Stimulated activated naive CD8-positive, alpha-beta T cell treated with anti-CD3 and anti-CD28 coated beads, Interleukin-15, Interleukin-2, amounts not matched to agents 100 U/mL and 50 U/mL, for 24 hours (primary cell): ENCODE measurements at places on chromosomes 5 and 9.

GRCh38 chr5:19855031-19855430 is 133.0 kb downstream of the CDH18 start:
- no peak for DNase-seq

DNA sequence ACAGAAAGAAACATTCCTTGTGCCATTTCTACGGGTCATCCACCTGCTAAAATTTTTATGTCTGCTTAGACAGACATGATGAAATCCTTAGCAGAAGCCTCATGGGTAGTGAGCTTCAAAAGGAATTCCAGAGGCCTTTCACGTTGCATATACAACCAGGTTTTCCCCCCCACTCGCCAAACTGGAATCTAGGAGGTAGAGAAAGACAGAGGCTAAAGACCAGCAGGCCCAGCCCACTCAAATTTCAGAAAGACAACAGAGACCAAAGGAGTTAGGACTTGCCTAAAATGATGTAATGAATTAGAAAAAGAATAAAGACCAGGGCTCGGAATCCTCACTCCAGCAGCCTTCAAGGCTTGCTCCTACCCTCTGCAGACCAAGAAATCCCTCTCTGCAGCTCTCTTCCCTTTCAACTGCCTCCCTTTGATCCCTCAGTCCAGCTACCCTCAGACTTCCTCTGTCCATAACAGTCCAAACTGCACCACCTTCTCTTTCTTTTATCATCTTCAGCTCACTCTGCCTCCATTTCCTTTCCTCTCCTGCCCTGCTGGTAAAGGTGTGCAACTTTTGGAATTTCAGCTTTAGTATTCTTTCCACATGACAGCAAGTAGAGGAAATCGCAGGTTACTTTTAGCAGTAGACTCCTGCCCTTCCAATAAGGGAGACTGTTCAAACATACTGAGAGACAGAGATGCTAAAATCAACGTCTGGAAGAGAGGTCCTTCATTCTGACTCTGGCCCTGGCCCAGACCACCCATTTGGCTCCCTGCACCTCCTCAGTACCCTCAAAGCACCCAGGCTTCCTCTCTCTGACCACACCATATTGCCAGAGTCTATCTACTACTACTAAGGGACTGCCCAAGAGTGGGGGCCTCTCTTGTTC is 8.9 kb downstream of the B4GALT1 start:
- DNase-seq, result no peak

DNA sequence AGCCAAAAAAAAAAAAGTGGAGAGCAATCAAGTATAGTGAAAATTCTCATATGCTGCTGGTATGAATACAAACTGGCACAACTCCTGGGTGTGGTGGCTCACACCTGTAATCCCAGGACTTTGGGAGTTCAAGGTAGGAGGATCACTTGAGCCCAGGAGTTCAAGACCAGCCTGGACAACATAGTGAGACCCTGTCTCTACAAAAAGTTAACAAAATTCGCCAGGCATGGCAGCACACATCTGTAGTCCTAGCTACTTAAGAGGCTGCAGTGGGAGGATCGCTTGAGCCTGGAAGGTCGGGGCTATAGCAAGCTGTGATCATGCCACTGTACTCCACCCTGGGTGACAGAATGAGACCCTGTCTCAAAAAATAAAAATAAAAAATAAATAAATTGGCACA is 51.7 kb downstream of the FNIP1 start:
- no peak for DNase-seq

- no peak for DNase-seq
Measured at GRCh38 chr9:74379718-74380117, 117.4 kb upstream of the RORB start.

DNA sequence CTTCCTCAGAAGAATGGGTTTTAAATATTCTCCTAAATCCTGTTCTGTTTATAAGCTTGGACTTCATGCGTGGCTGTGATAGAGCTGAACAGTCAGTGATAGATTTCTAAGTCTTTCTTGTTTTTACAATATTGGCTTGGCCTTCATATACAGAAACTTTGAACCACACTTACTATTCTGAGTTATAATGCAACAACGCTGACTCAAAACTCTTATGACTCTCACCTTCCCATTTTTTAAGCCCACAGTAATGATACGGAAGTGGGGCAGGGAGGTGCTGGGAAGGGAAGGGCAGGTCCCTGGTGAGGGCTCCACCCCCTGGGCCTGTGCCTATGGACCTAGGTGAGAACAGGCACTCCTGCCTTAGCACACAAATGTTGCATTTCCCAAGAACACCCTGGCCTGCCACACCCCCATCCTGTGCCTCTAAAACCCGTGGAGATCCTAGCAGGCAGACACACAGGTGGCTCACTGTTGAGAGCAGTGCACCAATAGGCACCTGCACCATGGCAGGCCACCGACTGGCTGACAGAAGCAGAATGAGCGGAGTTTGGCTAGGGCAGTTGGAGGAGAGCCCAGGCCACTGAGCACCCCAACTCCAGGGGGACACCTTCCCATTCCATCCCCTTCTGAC is 376.7 kb downstream of the GABRG2 start:
- DNase-seq, result no peak

DNA sequence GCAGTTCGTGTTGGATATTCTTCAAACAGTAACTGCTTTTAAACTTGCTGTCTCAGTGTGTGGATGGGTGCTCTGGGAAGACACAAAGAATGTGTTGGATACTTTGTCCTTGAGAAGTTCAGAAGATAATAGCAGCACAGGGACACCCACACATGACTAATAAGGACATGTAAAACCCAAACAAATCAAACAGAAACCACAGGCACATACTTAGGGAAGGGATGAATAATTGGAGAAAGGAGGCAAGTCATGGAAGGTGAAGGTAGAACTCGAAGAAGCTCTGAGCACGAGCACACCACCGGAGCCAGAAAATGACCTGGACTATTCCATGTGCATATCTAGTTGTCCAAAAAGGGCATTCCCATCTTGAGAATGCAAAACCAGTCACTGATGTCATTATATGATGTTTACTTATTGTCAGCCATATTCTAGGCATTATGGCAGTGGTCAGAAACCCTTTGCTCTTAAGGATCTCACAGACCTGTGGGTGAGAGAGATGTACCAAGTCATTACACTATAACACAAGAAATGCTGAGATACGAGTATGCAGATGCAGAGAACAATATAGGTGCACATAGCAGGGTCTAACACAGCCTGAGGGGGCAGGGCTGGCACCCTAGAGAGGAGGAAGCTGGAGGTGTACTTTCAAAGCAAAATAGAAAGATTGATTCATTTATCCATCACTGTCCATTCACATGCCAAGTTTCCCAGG is 152.9 kb downstream of the PIK3R1 start:
- peak; percentile 15 for DNase-seq

GRCh38 chr9:133656211-133657119 is 20.3 kb downstream of the DBH start:
- DNase-seq, result no peak

- peak; percentile 1 for DNase-seq
Measured at GRCh38 chr9:93677641-93678136, 101.3 kb downstream of the PHF2 start.

- no peak for DNase-seq
Measured at GRCh38 chr9:131288217-131288616, 1.3 kb upstream of the PLPP7 start.

DNA sequence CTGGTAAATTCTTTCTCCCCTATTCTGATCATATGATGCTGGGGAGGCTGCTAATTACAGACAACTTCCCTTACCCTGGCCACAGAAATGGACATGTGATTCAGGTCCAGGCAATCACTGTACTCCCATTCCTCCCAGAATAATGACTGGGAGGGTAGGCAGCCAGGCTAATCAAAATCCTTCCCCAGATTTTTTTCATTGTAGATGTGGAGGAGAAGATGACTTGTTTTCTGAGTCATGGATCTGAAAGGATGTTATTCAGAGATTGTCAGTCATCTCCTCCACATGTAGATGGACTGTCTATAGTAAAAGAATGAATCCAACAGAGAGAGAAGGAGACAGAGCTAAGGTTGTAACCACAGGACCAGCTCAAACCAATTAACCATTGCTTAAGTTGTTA is 123.9 kb upstream of the PUM3 start:
- DNase-seq, result no peak

- no peak for DNase-seq
Measured at GRCh38 chr9:136011703-136012496, 50.7 kb upstream of the UBAC1 start.

DNA sequence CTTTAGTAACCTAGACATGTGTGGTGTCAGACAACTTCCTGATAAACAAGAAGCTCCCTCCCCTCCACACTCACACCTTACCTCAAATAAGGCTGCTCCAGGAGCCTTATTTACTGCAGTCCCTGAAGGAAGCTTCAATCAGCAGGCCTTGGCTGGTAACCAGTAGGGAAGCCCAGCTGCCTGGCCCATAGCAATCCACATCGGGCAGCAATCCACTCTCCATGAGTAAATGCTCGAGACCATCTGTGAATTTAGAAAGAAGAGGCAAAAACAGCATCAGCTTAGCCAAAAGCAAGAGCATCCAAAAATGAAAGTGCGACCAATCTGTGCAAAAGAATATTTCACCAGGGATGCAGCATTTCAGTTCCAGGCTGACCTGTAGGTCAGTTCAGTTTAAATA is 213.3 kb upstream of the TUSC1 start:
- no peak for DNase-seq

DNA sequence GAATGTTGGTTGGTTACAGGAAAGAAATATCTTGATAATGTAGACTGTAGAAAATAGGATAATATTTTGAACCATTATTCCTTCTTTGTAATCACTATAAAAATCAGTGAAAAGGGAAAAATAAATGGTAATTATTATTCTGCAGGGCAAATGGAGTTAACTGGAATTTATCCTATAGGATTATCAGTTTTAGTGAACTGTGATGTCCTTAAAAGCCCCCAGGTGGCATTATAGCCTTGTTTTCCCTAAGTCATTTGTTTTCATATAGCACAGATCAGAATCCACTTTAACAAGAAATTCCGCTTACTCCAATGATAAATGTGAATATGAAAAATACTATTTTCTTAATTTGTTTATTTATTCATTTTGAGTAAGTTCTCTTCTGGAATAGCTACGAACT is 26.2 kb upstream of the WDR41 start:
- DNase-seq, result no peak

- DNase-seq, result no peak
Measured at GRCh38 chr9:107358986-107359385, 75.9 kb downstream of the RAD23B start.

GRCh38 chr9:131801810-131802209 is 61.9 kb upstream of the RAPGEF1 start:
- no peak for DNase-seq

GRCh38 chr5:96253140-96253539 is 179.9 kb downstream of the PCSK1 start:
- no peak for DNase-seq

GRCh38 chr9:108258640-108259039 is 597.1 kb downstream of the ACTL7B start:
- DNase-seq, result no peak

DNA sequence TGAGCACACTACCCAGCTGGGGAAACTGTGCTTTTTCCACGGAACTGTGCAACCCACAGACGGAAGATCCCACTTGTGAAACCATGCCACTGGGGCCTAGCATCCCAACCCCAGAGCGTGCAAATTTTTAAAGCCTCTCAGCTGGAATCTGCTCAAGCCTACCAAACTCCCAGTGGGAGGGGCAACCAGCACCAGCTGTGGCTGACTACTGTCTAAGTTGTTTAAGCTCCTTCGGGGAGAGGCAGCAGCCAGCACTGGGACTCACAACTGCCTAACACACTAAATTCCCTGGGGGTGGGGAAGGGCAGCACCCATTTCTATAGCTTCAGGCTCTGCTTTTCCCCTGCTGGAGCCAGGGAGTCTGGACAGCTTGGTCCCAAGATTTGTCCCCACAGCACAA is 287.6 kb upstream of the MSX2 start:
- DNase-seq, result no peak

DNA sequence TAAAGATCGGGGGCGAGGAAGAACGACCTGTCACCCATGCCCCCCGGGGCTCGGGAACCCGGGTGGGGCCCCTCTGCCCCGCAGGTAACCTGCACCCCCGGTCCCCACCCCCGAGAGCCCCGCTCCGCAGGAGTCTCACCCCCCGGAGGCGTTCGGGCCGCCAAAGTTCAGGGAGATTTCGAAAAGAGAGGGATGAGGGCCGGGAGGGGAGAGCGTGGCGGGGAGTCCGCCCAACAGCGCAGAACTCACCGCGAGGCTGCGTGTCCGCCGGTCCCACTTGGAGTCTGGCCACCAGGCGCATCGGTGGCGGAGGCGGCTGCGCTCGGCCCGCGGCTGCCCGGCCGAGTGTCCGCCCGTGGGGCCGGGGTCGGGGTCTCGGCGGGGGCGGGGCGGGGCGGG is at the start of gene PHF19:
TSS of gene PHF19 (minus strand) at position 347 of the 399 bp plus-strand sequence. CDS start 2,447 bp downstream, outside the sequence.
- peak; percentile 64 for DNase-seq

DNA sequence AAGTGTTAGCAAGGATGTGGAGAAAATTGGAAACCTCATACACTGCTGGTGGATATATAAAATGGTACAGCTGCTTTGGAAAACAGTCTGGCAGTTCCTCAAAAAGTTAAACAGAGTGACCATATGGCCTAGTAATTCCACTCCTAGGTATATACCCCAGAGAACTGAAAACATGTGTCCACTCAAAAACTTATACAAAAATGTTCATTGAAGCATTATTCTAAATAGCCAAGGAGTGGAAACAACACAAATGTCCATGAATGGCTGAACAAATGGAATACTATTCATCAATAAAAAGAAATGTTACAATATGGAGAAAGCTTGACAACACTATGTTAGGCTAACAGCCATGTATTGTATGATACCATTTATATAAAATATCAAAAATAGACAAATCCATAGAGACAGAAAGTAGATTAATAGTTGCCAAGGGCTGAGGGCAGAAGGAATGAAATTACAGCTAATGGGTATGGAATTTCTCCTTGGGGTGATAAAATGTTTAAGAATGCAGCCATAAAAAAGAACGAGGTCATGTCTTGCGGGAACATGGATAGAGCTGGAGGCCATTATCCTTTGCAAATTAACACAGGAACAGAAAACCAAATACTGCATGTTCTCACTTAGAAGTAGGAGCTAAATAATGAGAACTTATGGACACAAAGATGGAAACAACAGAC is 33.6 kb upstream of the FBP1 start:
- DNase-seq, result no peak

DNA sequence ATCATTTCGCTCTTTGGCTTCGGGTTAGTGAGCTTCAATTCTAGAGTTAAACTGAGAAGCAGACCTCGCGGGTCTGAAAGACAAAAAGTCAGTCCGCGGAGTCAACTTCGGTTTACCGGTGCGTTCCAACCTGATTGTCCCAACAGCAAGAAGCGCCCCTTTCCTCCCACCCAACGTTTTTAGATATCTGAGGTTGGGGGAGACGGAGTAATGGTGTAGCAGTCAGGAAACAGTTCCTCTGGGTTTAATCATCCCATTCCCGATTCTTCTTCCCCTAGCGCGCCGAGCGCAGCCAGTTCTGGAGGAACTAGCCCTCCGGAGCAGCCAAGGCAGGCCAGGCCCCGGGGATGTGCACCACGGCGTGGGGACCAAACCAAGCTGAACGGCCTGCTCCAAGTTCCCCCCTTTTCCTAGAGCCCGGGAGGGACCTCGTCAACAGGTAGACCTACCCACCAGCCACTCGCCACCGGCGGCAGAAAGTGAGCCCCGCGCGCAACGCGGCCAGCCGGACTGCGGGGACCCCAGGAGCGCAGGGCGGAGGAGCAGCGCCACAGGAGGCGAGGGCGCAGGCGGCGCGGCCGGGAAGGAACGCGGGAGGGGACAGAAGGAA is 622 bp upstream of the ISL1 start:
- no peak for DNase-seq
